ENCODE measurements at places on chromosomes 6 and 20.

- DNase-seq, result no peak
Measured at GRCh38 chr20:35515949-35516645, 13.4 kb downstream of the C20orf173 start.

- DNase-seq, result no peak
Measured at GRCh38 chr6:157571269-157571668, 190.3 kb downstream of the ZDHHC14 start.

DNA sequence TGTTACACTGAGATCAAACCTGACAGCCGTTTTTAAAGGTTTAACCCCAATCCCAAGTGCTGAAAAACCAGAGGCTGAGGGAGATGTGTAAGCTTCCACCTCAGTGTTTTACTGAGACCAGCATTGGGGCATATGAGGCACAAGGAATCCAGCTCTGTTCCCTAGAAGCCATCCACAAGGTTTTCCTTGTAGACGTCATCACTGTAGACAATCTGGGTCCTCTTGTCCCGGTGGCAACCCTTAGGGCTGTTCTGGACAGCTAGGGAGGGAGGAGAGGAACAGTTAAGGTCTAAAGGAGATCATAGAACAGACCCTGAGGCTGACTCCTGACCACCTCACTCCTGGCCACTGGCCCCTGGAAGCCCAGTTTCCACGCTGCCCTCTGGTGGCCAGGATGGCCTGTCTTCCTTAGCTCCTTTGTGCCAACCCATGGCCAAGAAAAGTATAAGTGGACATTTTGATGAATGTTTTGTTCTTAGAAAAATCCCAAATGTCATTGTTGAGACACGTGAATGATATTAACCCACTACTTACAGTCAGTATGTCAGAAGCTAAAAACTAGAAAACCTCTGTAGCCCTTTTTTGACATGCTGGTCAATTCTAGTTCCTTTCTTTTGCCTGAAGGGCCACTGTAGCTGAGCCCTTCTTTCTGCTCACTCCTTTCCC, 6.4 kb downstream of the CFB start:
- DNase-seq, result peak; percentile 39

- no peak for DNase-seq
Measured at GRCh38 chr20:61343934-61344333, 91.9 kb downstream of the CDH4 start.

DNA sequence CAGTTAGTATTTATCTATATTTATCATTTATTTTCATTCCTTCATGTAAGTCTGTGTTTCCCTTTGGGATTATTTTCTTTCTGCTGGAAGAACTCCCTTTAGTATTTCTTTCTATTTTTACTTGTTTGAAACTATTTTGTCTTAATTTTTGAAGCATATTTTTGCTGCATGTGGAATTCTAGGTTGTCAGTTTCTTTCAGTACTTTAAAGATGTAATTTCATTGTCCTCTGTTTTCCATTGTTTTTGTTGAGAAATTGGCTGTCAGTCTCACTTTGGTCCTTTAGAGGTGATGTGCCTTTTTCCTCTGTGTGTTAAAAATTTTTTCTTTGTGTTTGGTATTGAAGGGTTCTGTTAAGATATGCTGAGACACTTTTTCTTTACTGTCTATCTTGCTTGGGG, 17.1 kb downstream of the RNF182 start:
- no peak for DNase-seq
